ENCODE measurements at places on chromosomes 1 and 21. TPM values are rescaled to one million over a fixed set of nuclear protein-coding genes. Genes with fewer than 3 reads are reported as not detected.

Gene PTPN22
- 57.8 TPM for total RNA-seq

DNA sequence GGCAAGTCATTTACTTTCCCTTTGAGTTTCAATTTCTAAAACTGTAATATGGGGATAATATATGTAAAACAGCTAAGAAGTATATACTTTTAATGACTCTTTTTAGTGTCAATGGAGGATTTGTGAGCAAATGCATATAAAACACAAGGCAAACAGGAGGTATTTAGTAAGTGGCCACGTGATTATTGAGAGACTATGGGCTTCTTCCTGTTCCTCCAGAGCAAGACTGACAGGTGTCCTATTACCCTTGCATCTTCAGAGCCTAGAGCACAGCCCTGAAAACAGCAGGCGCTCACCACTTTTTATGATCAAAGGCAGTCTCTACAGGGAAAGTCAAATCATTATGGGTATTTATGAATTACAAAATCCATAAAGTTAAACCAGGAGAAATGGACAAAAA lies 941 bp upstream of the ROR1 start:
- no peak for DNase-seq

- no peak for DNase-seq
Observed at GRCh38 chr1:208254376-208254775, 10.2 kb upstream of the PLXNA2 start.

- DNase-seq: no peak
Observed at GRCh38 chr1:109991400-109991925, 6.9 kb downstream of the AHCYL1 start.

DNA sequence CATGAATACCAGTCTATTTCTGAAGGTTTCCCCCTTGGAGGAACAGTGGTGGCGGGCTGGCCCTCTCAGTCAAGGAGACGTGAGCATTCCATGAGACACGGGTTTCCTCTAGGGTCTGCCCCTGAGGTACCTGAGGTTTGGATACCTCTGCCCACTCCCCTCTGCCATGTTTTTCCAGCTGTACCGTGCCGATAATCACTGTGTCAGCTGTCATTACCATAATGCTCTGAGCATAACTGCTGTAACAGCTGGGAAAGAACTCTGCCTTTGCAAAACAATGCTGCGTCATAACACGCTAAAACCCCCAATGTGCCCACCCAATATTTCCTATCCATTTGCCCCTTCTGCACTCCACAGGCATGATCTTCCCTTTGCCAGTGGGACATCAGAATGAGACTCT lies 425.1 kb downstream of the KIF26B start:
- no peak for DNase-seq

DNA sequence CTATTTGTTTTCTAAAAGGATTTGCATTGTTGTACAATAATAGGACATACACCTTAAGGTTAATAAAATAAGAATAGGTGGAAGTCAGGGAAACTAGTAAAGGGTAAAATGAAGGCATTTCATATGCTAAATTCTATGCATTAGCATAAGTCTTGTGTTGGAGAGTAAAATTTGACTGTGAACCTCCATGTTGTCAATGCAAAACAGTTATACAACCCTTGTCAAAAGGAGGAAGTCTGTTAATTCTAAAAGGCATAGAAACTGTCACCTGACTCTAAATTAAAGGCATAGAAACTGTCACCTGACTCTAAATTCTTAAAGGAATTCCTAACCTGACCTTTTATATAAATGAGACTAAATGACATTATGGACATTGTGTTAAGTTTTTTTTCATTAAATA lies 291.8 kb downstream of the OLFM3 start:
- no peak for DNase-seq

DNA sequence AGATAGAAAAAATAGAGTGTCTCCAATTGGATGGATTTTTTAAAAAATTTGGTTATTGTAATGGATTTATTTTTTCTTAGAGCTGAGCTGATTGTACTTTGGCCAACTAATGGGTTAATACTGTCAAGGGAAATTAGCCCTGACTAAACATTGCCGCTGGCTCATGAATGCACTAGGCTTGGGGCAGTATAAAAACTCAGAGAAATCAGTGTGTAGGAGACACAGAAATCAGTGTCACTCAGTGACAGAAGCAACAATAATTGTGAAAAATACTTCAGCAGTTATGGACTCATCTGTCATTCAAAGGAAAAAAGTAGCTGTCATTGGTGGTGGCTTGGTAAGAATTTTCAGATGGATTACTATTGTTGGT lies at the start of gene KMO:
TSS of gene KMO (plus strand) at position 217 of the 370 bp plus-strand sequence. CDS start at position 284, 67 bp downstream.
- no peak for DNase-seq

Gene LCE2C
- total RNA-seq: not detected

DNA sequence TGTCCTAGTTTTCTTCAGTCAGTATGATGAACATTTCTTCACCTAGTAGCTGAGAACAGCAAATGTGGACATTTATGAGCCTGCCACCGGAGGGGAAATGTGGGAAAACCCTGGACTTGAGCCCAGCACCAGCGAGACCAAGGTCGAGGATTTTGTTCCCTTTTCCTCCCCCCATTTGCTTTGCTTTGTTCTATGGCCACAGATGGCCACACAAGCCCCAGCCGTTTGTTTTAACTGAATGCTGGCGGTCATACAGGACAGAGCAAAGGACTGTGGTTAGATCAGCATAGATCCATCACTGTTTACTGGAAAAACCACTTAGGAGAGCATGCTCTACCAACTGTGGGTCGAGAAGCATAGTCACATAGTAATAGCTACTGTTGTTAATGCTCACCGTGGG lies 20.9 kb downstream of the SH2D2A start:
- no peak for DNase-seq

DNA sequence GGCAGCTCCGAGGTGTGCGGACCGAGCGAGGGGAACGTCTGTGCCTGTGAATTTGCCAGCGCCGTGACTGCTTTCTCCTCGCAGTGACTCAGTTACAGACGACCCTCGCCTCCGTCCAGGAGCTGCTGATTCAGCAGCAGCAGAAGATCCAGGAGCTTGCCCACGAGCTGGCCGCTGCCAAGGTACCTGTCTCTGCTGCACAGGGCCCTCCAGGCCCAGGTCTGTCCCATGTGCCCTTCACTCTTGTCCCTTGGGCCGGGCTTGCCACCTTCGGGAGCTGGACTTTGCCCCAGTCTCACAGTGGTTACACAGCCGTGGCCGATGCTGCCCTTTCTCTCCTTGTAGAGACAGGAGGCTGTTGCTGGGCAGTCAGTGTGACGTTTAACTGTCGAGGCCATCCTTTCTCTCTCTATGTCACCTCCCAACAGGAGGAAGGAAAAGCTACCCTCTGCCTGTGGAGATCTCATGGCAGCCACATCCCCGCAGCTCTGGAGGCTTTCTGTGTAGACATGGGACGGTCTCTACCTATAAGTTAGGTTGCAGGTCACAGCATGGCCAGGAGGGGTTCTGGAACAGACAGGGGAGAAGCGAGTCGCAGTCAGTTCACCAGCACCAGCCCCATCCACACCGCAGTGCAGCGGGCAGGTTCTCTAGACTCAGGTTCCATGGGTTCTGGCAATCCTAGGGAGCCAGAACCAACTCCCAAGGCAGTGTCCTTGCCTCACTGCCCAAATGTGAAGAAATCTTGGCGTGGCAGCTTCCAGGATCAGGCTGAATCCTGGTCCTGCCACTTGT lies 149.7 kb downstream of the PEX14 start:
- no peak for DNase-seq

Gene PFDN2
- total RNA-seq: 138 TPM

GRCh38 chr1:228341814-228342626 lies 64.6 kb downstream of the TRIM11 start:
- DNase-seq: no peak

- DNase-seq: no peak
Observed at GRCh38 chr1:178126741-178127185, 32.9 kb downstream of the RASAL2 start.

- no peak for DNase-seq
Observed at GRCh38 chr1:32761253-32761877, 55.8 kb downstream of the YARS1 start.

DNA sequence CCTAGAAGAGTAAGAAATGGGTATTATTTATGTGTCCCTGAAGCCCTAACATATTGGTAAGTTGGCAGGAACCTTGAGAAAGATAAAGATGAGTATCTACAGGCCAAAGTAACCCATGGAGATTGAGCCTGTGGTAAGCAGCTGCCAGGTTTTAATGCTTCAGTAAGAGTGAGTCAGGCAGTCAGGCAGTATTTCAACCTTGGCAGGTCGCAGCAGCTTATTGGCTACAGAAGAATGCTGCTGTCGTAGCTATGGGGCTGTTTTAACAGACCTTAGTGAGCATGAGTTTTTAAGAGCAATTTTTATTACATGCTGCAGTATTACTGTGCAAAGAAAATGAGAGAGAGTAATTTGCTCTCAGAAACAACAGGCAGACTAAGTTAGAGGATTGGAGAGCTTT lies 10.3 kb upstream of the SLC30A10 start:
- no peak for DNase-seq
